ENCODE measurements at places on chromosomes 11 and 22. TPM values are rescaled to one million over a fixed set of nuclear protein-coding genes. Genes with fewer than 3 reads are reported as not detected.

Gene DDI1
- not detected for total RNA-seq

Gene DNAJB7
- not detected for total RNA-seq

Gene SMIM35
- total RNA-seq = 0.16 TPM

DNA sequence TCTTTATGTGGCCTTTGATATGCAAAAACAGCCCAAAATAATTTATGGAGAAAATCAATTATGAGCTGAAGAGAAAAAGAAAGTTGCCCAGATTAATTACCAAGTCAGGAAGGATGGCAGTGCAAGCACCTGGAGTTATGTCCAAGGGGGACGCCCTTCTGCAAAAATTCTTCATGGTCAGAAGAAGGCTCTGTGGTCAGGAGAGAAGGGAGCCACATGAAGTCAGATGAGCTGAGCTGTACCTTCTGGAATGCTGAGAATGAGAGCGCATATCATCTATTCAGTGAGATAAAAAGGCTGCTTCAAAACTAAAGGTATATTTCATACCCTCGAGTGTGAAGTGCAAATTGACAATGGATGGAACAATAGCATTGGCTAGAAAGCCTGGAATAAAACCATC is 607.4 kb downstream of the NTM start:
- no peak for DNase-seq
- H3K27ac ChIP-seq = no peak overlapping the region
- H3K27me3 ChIP-seq = no peaks in the 10 kb centered on the region

GRCh38 chr11:27512238-27512637 is 5.7 kb upstream of the LIN7C start:
- no peaks in the 10 kb centered on the region for H3K27me3 ChIP-seq
- H3K4me3 ChIP-seq = no peak overlapping the region
- H3K27ac ChIP-seq = no peak overlapping the region
- peaks cover 2% of the 10 kb centered on the region for H3K36me3 ChIP-seq
- H3K4me1 ChIP-seq = peaks cover 15% of the 10 kb centered on the region
- no peak for DNase-seq

GRCh38 chr22:33781411-33781810 is 138.9 kb downstream of the LARGE1 start:
- DNase-seq = no peak
- H3K27me3 ChIP-seq = no peaks in the 10 kb centered on the region
- H3K36me3 ChIP-seq = no peaks in the 10 kb centered on the region
- H3K4me3 ChIP-seq = no peak overlapping the region
- no peaks in the 10 kb centered on the region for H3K4me1 ChIP-seq

DNA sequence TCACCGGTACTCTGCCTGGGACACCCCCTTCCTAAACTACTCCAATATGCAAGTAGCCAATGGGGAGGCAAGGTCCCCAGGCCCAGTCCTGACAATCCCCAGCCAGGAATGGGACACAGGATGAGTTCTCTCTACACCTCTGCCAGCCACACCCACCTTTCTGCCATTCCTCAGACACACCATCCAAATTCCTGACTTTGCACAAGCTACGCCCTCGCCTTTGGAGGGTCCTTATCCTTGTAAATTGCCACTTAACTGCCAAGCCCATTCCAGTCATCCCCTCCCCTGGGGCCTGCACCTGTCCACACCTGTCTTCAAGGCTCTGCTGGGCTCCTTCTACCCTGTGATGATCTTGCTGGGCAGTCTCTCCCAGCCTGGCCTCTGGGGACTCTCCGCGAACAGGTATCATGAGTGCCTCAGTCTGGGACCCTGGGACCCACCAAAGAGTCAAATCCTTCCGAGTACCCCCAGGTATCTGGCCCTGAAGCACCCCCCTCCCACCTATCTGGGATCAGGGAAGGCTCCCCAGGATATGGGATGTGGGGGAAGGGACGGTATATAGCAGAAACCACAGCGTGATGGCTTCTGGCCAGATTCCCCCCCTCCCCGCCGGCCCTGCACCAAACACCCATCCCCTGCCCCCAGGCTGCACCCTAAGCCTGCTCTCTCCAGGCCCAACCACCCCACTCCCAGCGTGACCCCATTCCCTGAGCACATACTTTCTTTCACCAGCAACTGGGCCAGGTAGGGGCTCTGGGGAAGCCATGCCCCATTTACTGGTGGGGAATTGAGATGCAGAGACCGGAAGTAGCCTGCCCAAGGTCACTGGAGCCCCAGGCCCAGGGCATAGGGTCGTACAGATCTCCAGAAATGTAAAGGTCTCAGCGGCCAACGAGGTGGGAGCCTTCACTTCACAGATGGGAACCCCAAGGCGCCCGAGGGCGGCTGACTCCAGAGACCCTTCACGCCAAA is 806 bp downstream of the ARAP1 start:
- DNase-seq = no peak
- peaks cover 11% of the 10 kb centered on the region for H3K36me3 ChIP-seq
- H3K27me3 ChIP-seq = no peaks in the 10 kb centered on the region
- H3K4me1 ChIP-seq = peaks cover 42% of the 10 kb centered on the region
- peak overlapping the region; percentile 71 for H3K27ac ChIP-seq

DNA sequence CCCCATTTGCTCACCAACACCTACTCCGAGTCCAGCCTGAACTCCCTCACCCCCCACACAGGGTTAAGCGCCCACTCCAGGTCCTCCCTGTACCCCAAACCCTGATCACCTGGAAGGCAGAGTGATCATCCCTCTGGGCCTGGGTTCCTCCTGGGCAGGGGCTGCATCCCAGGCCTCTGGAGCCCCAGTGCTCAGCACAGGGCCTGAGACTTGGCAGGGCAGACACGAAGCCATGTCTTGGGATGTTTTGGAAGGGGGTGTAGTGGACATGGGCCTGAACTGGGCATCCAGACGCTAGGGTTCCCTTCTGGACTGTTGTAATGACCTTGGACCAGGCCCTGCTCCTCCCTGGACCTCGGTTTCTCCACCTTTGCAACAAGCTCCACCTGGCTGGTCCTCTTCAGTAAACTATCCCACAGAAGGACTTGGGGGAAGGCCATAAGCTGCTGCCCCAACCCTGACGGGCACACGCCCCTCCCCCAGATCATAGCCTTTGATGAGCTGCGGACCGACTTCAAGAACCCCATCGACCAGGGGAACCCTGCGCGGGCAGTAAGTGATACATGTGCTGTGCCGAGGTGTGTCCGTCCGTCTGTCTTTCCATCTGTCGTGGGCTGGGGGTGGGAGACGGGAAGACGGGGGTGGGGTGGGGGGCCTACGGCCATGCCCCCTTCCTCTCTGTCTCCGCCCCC is 3.9 kb downstream of the CNIH2 start:
- H3K4me1 ChIP-seq = peaks cover 21% of the 10 kb centered on the region
- H3K27me3 ChIP-seq = peaks cover 10% of the 10 kb centered on the region
- H3K27ac ChIP-seq = peak overlapping the region; percentile 29
- peaks cover 8% of the 10 kb centered on the region for H3K36me3 ChIP-seq
- DNase-seq = no peak

GRCh38 chr11:79017811-79018210 is 423.0 kb downstream of the TENM4 start:
- peaks cover 8% of the 10 kb centered on the region for H3K27me3 ChIP-seq
- no peak for DNase-seq
- H3K4me1 ChIP-seq = no peaks in the 10 kb centered on the region
- no peak overlapping the region for H3K4me3 ChIP-seq

Data from activated T-helper 1 cell treated with anti-CD3 and anti-CD28 coated beads, Interleukin-12 subunit alpha, Interleukin-12 subunit beta, Interleukin-2, Interleukin-4 antibody, amounts not matched to agents 30 ng/mL and 10 ng/mL and 1 ng/mL, durations not matched to agents 14 hours and 24 hours and 36 hours (primary cell).